Mesendoderm (in vitro differentiated cells): ENCODE measurements at places on chromosomes 12 and 14.

DNA sequence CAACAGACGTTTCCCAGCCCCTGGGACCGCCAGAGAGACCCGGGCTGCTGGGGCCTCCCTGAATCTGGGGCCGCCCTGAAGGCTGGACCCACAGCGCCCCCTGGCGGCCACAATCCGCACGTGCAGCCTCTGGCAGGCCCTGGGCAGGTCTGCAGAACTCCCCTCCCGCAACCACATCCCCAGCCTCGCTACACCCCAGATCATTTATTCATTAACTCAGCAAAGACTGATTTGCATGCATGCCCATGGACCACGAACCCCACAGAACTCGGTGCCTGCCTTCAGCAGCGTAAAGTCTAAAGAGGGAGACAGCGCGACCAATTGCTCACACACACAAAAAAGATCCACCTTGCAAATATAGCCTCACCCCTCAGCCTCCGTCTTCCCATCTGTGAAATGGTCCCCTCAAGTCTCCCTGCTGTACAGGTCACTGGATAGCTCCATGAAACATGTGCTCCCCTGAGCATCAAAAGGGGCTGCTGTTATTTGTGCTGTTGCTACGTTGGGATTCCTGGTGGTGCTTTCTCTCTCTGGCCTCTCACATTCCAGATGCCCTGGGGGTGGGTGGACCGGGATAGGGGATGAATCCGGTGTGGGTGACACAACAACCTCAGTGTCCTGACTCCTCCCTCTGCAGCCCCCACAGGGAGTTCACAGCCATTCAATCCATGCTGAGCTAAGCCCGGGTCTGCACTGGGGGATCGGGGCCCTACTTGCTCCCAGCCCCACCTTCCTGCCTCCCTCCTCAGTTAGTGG lies 96.4 kb downstream of the SCARB1 start:
- DNase-seq, result peak; percentile 72
- H3K27me3 ChIP-seq, result no peaks in the 10 kb centered on the region
- no peak overlapping the region for H3K27ac ChIP-seq
- H3K4me3 ChIP-seq, result no peak overlapping the region

GRCh38 chr14:70821584-70822529 lies 12.5 kb upstream of the MAP3K9 start:
- H3K4me1 ChIP-seq, result peaks cover 8% of the 10 kb centered on the region
- peak overlapping the region; percentile 75 for H3K4me3 ChIP-seq
- DNase-seq, result peak; percentile 74
- no peaks in the 10 kb centered on the region for H3K36me3 ChIP-seq

DNA sequence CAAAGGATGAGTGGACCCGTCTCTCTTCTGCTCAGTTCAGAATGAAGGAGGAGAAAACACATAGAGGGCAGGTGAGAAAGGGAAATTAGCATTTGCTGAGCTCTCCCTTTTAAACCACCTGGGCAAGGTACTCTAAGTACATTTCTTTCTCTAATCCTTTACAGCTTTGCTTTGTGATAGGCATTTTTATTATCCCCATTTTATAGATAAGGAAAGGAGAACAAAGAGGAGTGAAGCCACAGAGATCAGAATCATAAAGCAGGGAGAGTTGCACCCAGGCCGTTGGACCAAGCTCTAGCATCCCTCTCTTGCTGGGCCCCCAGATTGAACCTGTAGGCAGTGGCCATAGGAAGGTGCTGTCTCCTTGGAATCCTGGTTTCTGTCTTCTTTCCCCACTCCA lies 47.0 kb downstream of the VCPKMT start:
- no peak overlapping the region for H3K4me3 ChIP-seq
- no peaks in the 10 kb centered on the region for H3K4me1 ChIP-seq

GRCh38 chr14:76977793-76978720 lies 50.5 kb downstream of the IRF2BPL start:
- no peak for DNase-seq
- H3K27ac ChIP-seq, result no peak overlapping the region
- no peaks in the 10 kb centered on the region for H3K4me1 ChIP-seq
- H3K36me3 ChIP-seq, result no peaks in the 10 kb centered on the region

GRCh38 chr14:34682787-34683321 lies 31.5 kb downstream of the CFL2 start:
- no peaks in the 10 kb centered on the region for H3K36me3 ChIP-seq
- no peak for DNase-seq

DNA sequence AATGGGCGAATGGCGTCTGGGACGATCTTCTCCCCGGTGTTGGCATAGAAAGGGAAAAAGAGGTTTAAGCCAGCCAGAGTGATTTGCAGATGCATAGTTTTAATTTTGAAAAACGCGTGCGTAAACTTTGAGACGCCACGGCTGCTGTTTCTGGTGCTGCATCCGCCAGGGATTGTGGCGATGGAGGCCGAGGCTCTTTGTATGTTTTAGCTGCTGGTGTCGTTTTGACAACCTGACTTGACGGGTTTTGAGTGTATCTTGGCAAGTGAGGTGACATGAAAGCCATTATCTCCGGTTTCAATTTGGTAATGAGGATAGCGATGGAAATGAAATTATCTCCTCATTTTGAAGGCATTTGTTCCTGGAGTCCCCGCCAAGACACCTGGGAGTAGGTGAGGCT lies 1.6 kb downstream of the PTGDR start:
- H3K4me1 ChIP-seq, result no peaks in the 10 kb centered on the region
- DNase-seq, result peak; percentile 6
- H3K27me3 ChIP-seq, result peaks cover 22% of the 10 kb centered on the region

- H3K36me3 ChIP-seq, result no peaks in the 10 kb centered on the region
- H3K4me3 ChIP-seq, result peak overlapping the region; percentile 19
- H3K4me1 ChIP-seq, result peaks cover 9% of the 10 kb centered on the region
Observed at GRCh38 chr14:104795781-104796686, 486 bp upstream of the AKT1 start.

- H3K27ac ChIP-seq, result no peak overlapping the region
- H3K36me3 ChIP-seq, result no peaks in the 10 kb centered on the region
- DNase-seq, result peak; percentile 74
- no peaks in the 10 kb centered on the region for H3K27me3 ChIP-seq
- no peak overlapping the region for H3K4me3 ChIP-seq
Observed at GRCh38 chr12:108612788-108613282, 15.0 kb upstream of the TMEM119 start.

DNA sequence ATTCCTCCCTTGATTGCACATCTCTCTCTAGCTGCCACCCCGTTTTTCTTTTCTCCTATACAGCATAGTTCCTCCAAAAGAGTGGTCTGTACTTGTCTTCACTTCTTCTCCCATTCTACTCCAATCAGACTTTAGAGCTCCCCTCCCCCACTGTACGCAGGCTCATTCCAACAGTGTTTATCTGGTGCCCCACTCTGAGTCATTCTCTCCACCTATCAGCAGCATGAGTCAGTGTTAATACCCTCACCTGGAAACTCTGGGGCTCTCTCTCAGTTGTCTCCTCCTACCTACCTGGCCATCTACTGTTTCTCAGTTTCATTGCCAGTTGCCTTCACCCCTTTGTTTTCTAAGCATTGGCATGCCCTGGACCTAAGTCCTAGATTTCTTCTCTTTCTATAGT lies 175.1 kb upstream of the ARHGAP5 start:
- DNase-seq, result peak; percentile 70
- no peak overlapping the region for H3K27ac ChIP-seq
- H3K4me1 ChIP-seq, result no peaks in the 10 kb centered on the region
- no peaks in the 10 kb centered on the region for H3K27me3 ChIP-seq
- H3K4me3 ChIP-seq, result no peak overlapping the region

- no peak for DNase-seq
- no peak overlapping the region for H3K4me3 ChIP-seq
Observed at GRCh38 chr12:10719482-10719881, 3.6 kb downstream of the YBX3 start.

DNA sequence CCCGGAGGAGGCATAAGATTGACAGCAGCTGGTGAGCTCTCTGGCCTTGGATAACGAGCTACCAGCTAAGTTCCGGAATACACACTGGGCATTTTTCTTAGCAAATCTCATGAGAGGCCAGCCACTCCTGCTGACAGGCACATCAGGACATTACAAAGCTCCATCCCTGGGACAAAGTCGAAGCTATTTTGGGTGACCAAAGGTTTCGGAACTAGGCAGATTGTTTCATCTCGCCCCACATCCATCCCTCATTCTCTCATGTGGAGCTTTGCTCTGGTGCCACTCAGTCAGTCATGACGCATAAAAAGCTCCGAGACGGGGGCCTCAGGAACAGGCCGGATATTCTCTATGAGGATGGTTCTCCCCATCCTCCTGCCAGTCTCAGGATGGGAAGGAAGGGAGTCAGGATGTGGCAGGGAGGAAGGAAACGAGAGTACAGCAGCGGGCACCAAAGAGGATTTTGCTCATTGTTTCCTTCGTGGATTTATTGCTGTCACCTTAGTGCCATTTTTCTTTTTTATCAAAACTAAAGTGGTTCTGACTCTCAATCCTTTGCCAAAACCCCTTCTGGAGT lies 253.1 kb upstream of the FKBP4 start:
- no peak for DNase-seq
- H3K27ac ChIP-seq, result no peak overlapping the region
- no peaks in the 10 kb centered on the region for H3K27me3 ChIP-seq
- H3K4me3 ChIP-seq, result no peak overlapping the region
- H3K36me3 ChIP-seq, result no peaks in the 10 kb centered on the region
- H3K4me1 ChIP-seq, result no peaks in the 10 kb centered on the region

DNA sequence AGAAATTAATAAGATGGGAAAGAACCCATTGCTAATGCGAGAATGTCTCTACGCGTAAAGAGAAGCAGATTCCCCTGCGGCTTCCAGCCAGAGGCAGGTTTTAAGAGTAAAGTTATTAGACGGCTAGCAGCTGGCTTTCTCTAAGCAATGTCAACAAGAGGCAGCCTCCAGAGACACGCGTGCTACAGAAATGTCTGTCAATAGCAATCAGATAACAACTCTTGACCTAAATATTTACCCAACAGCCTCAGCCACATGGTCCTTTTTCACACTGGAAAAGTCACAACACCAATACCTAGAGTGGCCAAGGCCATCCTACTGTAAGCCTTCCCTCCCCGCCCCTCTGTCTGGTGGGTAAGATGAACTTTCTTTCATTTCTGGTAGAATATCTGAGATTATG lies 146.0 kb upstream of the SFSWAP start:
- H3K36me3 ChIP-seq, result no peaks in the 10 kb centered on the region
- H3K4me1 ChIP-seq, result no peaks in the 10 kb centered on the region
- DNase-seq, result no peak
- no peak overlapping the region for H3K4me3 ChIP-seq

DNA sequence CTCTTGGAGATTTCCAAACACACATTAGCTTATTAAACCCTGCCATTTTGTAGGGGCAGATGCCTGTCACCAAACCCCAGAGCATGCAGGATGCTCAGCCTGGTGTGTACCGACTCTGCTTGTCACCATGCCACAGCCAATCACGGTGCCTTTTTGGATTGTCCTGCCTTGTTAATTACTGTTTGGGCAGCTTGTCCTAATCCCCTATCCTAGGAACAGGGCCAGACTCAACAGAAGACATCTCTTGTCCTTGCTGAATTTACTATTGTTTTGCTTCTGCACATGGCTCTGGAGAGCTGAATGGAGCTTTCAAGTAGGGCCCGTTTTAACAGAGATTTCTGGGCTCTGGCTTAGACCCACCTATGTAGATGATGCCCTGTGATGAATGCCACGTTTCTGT lies 388.5 kb downstream of the AACS start:
- H3K27me3 ChIP-seq, result no peaks in the 10 kb centered on the region
- no peak overlapping the region for H3K4me3 ChIP-seq
- H3K4me1 ChIP-seq, result no peaks in the 10 kb centered on the region
- H3K27ac ChIP-seq, result no peak overlapping the region
- DNase-seq, result no peak
- no peaks in the 10 kb centered on the region for H3K36me3 ChIP-seq

DNA sequence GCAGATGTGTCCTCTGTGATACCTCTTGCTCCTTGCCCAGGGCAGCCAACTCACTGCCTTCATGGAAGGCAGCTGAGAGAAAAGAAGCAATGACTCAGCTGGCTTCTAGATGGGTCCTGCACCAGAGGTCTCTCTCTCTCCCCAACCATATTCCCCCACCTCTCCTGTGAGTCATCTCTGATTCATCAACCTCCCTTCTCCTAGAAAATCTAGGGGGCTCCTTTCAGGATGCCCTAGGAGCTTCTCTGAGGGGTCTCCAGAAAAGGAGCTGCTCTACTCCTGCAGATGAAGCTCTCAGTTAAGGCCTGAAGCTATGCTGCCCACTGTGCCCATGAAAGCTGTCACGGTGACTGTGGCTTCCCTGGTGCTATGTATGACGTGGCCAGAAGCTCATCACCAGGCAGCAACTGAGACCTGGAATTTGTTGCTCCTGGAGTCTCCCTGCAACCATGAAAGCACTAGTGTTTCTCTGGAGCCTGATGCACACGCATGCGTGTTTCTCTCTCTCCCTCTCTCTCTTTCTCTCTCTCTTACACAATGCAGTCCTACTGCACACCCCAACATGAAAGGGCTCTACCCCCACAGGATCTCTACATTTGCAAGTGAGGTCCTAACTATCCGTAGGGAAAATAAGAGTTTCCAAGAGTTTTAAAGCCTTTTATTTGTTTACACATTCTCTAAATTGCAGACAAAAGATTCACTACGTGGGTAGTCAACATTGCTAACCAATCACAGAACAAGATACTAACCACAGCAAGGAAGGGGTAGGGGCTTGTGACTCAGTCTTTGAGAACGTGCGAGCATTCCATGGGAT lies 285.3 kb downstream of the DPF3 start:
- H3K27ac ChIP-seq, result no peak overlapping the region
- H3K36me3 ChIP-seq, result no peaks in the 10 kb centered on the region
- H3K4me1 ChIP-seq, result no peaks in the 10 kb centered on the region
- H3K4me3 ChIP-seq, result no peak overlapping the region

GRCh38 chr12:4276524-4277204 lies 3.1 kb downstream of the CCND2 start:
- H3K4me3 ChIP-seq, result peak overlapping the region; percentile 15
- H3K36me3 ChIP-seq, result peaks cover 26% of the 10 kb centered on the region
- peak; percentile 97 for DNase-seq
- peaks cover 10% of the 10 kb centered on the region for H3K4me1 ChIP-seq

GRCh38 chr12:54958048-54958658 lies 26.4 kb downstream of the TESPA1 start:
- DNase-seq, result peak; percentile 70
- no peaks in the 10 kb centered on the region for H3K27me3 ChIP-seq
- no peak overlapping the region for H3K4me3 ChIP-seq
